ENCODE measurements at places on chromosomes 3 and 15. TPM values are rescaled to one million over a fixed set of nuclear protein-coding genes. Genes with fewer than 3 reads are reported as not detected.

The TNNC1 gene
- 3.1 TPM for polyA plus RNA-seq

The SEMA7A gene
- 5.1 TPM for polyA plus RNA-seq

The CCR1 gene
- polyA plus RNA-seq, result 7.3 TPM

The DYNLT2B gene
- 16.3 TPM for polyA plus RNA-seq

The CYP8B1 gene
- 0.10 TPM for polyA plus RNA-seq

The GOLGA8G gene
- not detected for polyA plus RNA-seq

The ISG20 gene
- 9.1 TPM for polyA plus RNA-seq

The PSTPIP1 gene
- 4.5 TPM for polyA plus RNA-seq

The THSD4 gene
- polyA plus RNA-seq, result 23.9 TPM

The LDHAL6B gene
- polyA plus RNA-seq, result not detected

The APOD gene
- polyA plus RNA-seq, result 395 TPM

The IL17RC gene
- polyA plus RNA-seq, result 72.5 TPM

The CTXN2 gene
- 0.06 TPM for polyA plus RNA-seq

The PATL2 gene
- polyA plus RNA-seq, result 0.57 TPM

The EPB42 gene
- polyA plus RNA-seq, result not detected

The PLXNA1 gene
- 15.9 TPM for polyA plus RNA-seq

The PRC1 gene
- polyA plus RNA-seq, result 8.3 TPM

The LRTM1 gene
- polyA plus RNA-seq, result not detected
